IPS-NIHi11 (cell line): ENCODE measurements at places on chromosomes 1 and 21.

GRCh38 chr1:165907256-165907857 is 79.9 kb downstream of the UCK2 start:
- no peak for DNase-seq

GRCh38 chr1:180160357-180160756 is 5.7 kb downstream of the QSOX1 start:
- no peak for DNase-seq

DNA sequence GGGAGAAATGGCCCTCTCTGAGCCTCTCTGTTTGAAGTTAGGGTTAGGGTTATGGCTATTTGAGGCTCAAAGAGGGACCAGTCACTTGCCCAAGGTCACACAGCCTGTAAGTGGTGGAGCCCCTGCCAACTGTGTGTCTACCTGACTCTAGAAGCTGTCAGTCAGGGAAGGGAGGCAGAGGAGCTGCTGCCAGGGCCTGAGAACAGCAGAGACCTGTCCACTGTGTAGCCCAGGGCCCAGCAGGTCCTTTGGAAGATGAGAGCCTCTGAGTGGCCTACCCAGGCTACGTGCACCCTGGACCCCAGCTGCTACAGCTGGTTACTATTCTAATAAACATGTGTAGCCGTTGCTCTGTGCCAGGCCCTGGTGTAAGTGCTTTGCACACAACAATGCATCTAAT is 15.1 kb upstream of the EDN2 start:
- DNase-seq = no peak

- no peak for DNase-seq
Measured at GRCh38 chr1:214420833-214421232, 130.6 kb downstream of the PTPN14 start.

- no peak for DNase-seq
Measured at GRCh38 chr21:17758683-17759082, 60.5 kb downstream of the C21orf91 start.

DNA sequence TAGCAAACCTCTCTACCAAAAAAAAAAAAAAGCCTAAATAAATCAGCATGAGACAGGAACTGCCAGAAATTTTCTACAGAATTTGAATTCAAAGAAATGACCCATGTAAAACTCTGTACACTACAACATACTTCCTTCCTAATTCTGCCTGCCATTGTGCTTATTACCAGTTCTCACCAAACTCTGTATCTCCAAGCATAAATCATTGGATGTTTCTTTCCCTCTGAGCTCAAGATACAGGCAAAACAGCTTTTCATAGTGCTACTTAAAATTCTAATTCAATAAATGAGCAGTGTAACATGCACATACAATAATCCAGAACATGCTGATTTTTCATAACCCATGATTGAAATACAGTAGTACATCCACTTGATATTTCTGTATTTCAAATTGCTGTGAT is 87.0 kb downstream of the EIF4G3 start:
- DNase-seq = no peak

DNA sequence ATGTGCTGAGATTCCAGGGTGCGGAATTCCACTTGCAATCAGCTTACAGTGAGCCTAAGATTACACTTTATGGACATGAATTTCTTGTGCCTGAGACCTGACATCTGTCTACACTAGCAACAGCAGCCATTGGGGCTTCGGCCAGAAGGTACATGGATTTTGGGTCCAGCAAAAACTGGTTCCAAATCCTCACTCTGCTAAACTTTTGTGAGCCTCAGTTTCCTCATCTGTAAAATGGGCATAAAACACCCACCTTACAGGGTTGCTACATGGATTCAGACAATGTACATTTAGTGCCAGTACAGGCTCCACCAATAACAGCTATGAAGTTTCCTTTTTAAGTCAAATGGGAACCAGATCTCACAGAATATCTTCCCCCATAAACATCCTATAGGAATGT is 30.8 kb downstream of the RHEX start:
- no peak for DNase-seq

GRCh38 chr1:153384958-153385580 is 5.8 kb downstream of the S100A8 start:
- DNase-seq = no peak

DNA sequence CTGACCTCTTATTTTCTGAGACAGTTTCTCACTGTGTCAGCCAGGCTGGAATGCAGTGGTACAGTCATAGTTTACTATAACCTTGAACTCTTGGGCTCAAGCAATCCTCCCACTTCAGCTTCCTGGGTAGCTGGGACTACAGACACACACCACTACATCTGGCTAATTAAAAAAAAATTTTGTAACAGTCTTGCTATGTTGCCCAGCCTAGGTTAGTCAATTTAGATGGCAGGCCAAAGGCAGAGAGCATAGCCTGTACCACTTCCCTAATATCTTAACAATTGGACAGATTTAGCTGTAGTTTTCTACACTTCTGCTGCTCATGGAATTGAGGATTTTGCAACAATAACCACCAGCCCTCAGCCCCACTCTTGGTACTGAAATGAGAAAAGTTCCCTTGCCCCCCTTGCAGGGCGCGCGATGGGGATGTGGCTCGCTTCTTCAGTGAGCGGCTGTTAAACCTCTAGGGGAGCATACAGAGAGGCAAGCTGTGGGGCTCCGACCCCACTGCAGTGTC is 34.9 kb upstream of the PTGFRN start:
- no peak for DNase-seq

DNA sequence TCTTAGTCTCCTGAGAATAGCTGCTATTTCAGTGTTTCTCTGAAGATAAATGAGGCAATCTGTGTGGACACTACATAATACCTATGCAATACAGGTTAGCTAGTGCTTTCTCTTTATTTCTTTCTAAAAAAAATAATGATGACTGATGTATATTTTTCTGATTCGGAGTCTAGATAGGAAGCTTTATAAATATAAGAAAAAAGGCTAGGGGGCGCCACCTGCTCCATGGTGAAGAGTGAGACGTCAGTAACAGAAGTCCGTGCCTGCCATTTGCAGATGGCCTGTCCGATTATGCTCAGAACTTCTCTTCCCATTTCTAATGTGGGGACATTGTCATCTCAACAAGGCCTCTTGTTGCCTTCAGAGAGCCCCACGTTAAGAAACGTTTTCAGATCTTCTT is 26.4 kb downstream of the QSOX1 start:
- no peak for DNase-seq

DNA sequence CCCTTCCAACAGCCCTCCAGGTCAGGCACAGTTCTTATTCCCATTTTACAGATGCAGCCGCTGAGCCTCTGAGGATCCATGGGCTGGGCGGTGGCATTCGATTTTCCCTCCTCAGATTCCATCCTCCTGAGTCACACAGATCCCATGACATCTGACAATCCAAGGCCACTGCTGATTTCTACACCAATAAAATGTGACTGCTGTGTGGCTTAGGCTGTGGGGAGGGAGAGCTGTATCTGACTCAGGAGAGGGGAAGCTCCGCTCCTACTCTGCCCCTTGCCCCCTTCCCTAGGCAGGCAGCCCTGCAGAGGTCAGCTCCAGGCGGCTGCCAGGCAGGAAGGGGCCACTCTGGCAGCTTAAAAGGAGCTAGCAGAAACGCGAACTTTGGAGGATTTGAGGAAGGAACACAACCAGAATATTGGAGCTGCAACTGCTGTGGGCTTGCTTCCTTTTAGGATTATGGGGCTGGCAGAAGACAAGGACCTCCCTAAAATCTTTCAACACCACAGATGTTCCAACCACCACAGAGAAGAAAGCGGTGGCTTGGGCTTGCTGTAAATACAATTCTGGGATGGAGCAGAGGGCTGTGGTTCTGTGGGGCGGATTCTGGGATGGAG is 50.0 kb downstream of the MRPL37 start:
- peak; percentile 68 for DNase-seq

DNA sequence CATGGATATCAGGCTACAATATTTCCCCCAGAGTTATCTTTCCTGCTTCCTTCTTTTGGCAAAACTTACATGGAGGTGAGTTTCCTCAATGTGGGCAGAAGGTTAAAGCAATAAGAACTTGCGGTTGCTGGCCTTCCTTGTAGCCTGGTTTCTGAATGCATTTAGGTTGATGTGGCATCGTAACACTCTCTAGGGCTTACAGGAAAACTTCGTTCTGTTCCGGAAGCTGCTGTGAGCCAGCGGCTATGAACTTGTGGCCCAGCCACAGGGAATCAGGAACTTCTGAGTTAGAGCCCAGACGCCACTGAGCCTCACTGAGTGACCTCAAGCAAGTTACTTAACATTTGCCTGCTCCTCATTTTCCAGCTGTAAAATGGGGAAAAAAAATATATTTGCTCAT is 623.4 kb upstream of the ADAMTS5 start:
- no peak for DNase-seq

DNA sequence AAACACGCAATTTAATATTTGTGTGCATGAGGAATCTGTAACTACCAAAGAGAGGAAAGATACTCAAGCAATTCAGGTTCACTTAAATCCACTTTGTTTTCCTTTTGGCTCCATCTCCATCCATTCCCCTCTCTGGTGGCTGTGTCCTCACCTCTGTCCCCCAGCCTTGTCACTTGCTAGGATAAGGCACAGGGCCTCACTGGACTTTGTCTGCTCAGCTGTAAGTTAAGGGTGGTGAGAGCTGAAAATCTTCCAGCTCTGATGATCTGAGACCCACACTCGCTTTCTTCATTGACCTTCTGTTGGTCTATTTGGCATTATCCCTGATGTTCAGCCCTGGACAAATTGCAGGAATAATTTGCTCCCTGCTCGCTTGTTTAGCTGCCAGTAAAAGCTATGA is 56.5 kb downstream of the RHOU start:
- DNase-seq = no peak

- no peak for DNase-seq
Measured at GRCh38 chr1:229563701-229564100, 5.2 kb upstream of the ABCB10 start.

DNA sequence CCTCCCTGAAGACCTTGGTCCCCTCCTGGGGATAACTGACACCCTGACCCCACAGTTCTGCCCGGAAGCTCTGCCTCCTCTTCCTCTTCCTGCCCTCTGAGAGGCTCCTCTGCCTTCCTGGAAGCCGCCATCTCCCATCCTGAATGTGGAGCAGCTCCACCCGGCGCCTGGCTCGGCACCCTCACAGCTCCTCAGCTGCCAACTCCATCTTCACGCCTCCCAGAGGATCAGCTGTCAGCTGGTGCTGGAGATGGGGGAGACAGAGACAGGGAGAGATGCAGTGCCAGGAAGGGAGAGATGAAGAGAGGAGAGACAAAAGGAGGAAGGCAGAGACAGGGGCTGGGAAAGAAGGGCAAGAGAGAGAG is 210.4 kb upstream of the CSF3R start:
- no peak for DNase-seq

GRCh38 chr1:161084597-161084988 is 4.8 kb downstream of the NECTIN4 start:
- DNase-seq = no peak

- no peak for DNase-seq
Measured at GRCh38 chr21:31363720-31364119, 19.7 kb upstream of the TIAM1 start.

DNA sequence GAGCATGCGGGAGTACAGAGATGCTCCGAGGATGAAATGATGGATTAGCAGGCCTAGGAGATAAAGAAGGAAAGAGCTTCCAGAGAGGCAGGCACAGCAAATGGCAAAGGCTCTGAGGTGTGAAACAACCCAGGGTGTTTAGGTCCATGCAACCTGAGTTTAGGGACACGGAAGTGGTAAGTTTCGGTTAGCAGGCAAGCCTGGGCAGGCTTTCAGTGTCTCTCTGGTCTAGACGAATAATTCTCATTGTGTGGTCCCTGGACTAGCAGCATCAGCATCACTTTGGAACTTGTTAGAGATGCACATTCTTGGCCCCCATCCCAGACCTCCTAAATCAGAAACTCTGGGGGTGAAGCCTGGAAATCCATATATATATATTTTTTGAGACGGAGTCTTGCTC is 18.6 kb downstream of the NKAIN1 start:
- DNase-seq = no peak

DNA sequence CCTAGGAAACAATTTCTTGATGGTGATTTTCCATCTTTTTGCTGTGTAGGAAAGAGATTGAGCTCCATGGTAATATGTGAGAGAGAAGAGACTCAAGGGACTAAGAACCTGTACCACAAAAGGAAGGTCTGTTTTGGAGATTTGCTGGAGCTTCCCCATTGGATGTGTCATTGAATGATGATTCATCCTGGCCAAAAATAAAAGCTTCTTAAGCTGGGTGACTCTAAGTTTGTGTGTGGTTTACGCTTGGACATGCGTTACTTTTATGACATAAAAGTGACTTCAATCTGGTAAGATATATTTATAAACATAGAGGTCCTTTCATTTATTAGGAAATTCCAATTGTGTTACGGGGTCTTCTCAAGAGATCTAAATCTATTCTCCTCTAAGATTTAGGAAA is 17.4 kb upstream of the IL19 start:
- no peak for DNase-seq

DNA sequence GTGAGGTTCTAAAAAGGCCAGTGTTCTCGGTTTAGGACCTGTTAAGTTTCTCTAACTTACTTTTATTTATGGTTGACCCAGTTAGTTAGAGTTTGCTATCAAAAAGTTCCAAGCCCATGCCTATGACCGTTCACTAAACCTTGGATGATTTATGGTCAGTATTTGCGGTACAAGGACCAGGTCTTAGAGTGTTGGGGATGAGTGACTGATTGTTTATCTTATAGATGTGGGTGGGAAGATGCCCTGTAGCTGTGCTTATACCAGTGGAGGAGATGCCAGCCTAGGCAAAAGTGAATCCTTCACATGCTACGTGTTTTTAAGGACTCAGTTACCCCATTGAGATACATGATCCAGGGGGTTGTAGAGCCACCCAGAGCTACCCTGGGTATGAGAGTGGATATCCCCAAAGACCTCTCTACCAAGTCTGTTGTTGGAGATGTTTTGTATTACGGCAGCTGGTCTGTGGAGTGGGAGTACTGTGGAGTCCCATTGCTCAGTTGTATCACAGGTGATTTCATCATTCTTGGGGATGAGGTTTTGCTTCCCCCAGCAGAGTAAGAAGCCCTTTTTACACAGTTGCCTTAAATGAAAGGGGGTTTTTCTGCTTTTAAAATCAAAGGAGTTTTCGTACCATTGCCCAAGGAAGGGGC is 2.1 kb downstream of the SLC22A15 start:
- no peak for DNase-seq

GRCh38 chr1:76577525-76578185 is 289.6 kb upstream of the ST6GALNAC5 start:
- DNase-seq = no peak

DNA sequence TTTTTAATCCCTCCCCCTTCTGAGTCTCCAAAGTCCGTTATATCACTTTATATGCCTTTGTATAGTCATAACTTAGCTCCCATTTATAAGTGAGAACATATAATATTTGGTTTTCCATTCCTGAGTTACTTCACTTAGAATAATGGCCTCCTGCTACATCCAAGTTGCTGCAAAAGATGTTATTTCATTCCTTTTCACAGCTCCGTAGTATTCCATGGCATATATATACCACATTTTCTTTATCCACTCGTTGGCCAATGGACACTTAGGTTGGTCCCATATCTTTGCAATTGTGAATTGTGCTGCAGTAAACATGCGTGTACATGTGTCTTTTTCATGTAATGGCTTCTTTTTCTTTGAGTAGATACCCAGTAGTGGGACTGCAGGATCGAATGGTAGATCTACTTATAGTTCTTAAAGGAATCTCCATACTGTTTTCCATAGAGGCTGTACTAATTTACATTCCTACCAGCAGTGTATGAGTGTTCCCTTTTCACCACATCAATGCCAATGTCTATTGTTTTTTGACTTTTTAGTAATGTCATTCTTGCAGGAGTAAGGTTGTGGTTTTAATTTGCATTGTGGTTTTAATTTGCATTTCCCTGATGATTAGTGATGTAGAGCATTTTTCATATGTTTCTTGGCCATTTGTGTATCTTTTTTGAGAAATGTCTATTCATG is 12.3 kb downstream of the MAN1C1 start:
- no peak for DNase-seq
